Foreskin melanocyte (primary cell): ENCODE measurements at places on chromosomes 12 and 14.

DNA sequence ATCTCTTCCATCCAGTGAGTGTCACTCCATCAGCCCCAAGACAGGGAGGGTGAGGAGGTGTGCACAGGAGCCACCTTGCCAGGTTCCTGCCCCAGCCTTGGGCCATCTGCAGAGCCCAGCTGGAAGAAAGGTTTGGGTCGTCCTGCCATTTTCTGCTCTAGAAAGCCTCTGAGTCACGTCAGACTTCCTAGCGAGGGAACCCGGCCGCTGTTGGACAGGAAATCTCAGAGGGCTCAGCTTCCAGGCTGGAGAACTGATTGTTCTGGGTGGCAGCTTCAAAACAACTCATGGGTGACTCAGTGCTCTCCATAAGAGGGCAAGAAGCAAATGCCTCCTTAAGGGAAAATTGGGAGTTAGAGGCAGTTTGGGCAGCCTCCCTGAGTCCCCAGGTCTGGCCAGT is 16.6 kb downstream of the HIP1R start:
- DNase-seq: no peak

GRCh38 chr12:1592444-1593173 is 1.8 kb downstream of the FBXL14 start:
- peak; percentile 46 for DNase-seq

- no peak for DNase-seq
These were observed 15.8 kb upstream of the KRAS start for GRCh38 chr12:25266497-25266896.

DNA sequence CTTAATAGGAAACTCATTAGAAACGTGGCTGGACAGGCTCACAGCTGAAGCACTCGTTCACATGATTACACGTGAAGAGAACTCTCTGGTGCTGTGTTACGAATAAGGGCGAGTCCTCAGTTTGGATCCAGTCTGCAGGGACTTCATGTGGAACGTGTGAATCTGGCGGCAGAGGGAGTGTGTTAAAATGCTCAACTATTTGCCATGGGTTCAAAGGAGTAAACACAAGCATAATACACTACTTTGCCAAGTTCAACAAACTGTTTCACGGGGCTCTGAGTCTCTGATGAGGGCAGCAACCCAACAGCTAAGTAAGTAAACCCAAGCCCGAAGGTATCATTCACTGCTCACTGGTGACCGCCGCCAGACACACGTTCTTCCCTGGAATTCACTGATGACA is 42.4 kb downstream of the NUAK1 start:
- DNase-seq: no peak

DNA sequence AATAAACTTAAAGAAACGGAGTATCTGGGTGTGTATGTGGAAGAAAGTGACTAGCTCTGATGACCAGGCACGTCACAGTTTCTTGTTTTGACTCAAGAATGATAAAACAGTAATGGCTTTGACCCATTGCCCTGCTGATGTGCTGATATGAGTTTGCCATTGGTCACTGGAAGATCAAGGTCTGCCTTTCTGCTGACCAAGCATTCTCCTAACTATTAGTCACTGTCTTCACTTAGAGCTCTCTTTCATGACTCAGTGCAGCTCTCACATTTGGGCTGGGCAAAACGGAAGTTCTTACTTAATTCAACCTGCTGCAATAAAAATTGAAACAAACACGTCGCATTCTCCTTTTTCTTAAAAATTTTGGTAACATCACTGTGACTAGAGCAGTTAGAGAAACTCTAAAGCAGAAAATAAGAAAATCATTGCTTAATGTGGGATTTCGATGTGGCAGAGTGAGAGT is 366.7 kb downstream of the BTG1 start:
- DNase-seq: peak; percentile 89

DNA sequence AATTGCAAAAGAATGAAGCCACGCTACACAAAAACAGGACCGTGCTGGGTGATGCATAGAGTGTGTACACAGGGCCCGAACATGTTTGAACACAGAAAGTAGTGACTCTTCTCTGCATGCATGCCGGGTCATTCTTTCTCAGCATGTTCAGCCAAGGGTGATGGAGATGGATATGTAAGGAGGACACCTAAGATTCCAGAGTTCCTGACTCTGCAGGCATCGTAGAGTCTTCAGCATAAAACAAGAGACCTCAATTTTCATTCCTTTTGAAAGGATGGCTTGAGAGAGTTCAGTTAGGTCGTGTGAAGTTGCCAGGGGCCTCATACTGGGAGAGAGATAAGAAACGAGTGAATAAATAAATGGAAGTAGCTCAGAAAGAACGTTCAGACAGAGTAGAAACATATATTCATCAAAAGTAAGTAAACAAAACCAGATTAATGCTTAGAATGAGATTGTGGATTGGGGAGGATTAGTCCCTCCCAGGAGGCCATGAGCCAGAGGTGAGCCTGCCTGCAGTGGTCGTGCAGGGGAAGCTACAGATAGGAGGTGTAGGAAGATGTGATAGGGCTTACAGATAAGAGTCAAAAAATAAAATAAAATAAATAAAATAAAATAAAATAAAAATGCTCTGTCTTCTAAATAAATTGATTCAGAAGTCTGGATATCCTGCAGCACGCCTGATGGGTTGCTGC is 27.6 kb upstream of the SEL1L start:
- no peak for DNase-seq

DNA sequence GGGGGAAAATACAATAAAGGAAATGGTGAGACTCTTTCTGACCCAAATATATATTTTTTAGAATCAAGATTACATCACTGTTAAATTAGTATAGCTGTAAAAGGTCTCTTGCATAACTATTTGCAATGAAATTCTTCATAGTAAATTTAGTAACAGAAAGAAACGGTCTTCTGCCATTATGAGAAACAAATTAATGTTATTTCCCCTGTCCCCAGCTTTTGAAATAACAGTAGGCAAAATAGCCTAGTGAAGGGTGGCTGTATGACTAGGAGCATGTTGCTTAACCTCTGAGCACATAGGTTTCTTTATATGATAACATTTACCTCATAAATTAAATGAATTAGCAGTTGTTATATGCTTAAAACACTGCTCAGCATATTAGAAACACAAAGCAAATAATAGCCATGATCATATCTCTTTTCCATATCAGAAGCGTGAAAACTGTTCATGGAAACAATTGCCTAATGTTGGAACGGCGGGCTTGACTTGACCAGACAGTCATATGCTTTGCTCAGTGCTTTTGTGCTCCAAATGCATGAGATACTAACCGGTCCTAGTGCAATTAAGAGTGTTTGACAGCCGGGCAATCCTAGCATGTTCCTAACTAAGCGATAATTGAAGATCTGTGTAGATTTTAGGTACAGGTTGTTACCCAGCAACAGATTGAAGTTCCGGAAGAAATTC is 24.0 kb downstream of the BHLHE41 start:
- no peak for DNase-seq

GRCh38 chr12:124909831-124910560 is 4.5 kb downstream of the UBC start:
- DNase-seq: no peak

DNA sequence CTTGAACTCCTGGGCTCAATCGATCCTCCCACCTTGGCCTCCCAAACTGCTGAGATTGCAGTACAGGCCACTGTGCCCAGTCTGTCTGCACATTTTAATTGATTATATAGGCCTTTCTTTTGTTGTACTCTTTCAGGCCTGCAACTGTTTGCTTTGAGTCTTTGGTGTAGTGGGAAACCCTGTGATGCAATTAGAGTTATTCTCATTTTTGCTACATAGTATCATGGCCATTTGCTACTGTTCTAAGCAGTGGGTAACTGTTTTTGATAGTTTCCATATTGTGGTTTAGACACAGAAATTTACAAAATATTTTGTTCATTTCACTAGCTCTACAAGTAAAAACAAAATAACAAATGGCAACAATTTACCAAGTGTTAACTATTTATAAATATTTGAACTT is 6.3 kb upstream of the TUBA1B start:
- DNase-seq: no peak

GRCh38 chr14:79704041-79704807 is 507.1 kb downstream of the DIO2 start:
- DNase-seq: no peak

DNA sequence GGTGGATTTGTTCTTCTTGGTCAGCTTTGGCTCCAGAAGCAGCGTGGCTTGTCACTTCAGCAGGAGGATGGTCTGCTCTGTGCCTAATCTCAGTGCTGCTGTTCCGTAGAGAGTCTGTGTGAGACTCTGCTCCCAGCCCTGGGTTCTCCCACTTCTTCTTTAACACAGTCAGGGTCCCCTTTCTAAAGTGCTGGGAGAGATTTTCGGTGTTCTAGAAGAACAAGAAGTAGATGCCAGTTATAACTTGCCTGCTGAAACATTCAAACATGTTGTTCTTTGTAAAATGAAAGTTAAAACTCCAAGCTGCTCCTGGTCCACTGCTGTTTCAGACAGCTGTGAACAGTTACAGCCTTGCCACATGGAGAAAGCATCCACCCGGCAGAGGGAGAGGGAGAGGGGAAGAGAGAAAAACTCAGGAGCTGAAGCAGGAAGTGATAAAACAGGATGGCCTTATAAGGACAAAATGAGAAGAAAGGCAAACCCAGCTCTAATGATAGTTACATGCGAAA is 55.2 kb upstream of the CERS5 start:
- peak; percentile 87 for DNase-seq

DNA sequence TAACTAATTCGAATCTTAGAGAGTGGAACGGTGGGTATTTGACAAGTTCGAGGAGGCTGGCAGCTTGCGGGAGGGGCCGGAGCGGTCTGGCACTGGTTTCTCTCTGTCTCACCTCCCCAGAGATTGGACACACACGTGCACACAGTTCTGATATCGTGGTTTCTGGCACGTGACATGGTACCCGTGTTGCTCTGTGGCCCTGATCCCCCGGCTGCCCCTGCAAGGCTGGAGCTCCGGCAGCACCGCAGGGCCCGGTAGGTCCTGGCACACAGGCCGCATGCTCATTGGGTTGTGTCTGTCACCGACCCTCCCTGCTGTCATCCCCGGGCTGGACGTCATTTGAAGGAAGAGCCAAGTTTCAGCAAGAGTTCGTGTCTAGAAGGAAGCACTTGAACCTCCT is 82.7 kb downstream of the PPP2R5C start:
- no peak for DNase-seq

GRCh38 chr14:85084344-85084743 is 445.6 kb upstream of the FLRT2 start:
- DNase-seq: no peak

GRCh38 chr12:27101290-27101689 is 18.9 kb upstream of the C12orf71 start:
- no peak for DNase-seq

DNA sequence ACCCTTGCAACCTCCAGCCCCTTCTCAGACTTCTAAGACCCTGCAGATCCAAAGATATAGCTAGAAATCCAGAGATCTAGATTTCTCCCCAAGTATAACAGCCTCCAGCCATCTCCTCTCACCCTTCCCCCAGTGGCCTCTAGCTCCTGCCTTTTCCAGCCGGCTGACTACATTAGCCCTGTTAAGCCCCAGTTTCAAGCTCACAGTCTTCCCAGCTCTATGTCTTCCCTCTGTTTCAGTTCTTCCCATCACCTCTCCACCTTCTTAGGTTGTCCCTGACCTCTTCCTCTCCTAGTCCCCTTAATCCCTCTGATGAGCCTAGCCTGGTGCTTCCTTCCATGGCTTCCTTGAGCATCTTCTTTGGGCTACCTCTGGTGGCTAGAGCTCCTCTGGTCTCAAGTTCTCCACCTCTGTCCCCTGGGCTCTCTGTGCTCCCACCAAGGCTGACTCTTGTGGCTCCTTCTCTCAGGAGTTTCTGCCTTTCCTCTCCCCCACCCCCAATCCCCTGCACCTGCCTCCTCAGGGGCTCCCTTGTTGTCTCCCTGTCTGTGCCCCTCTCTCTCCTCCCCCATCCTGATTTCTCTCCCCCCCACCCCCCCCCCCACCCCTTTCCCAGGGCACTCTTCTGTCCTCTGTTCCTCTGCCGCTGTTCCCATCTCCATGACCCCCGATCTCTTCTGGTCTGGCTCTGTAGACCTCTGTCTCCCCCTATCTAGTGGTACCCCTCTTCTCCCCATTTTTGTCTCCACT is 816 bp upstream of the GDF11 start:
- DNase-seq: no peak

DNA sequence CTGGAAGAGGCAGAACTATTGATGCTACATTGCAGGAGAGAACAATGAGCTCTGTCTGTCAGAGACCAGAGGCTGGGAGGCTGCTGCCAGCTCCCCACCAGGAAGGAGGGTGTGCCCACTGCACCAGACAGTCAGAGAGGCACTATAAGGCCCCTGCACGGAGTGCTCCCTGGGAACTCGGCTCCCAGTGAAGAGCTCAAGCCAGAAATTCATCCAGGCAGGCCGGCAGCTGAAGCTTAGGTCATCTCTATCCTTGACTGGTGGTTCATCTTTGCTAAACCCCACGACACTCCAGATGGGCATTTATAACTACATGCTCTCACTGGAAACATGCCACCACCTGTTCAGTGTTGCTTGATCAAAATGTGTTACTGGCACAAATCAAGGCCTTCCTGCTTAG is 65.1 kb upstream of the GPATCH2L start:
- no peak for DNase-seq

GRCh38 chr14:76311079-76311758 is 64.7 kb upstream of the ESRRB start:
- DNase-seq: no peak

DNA sequence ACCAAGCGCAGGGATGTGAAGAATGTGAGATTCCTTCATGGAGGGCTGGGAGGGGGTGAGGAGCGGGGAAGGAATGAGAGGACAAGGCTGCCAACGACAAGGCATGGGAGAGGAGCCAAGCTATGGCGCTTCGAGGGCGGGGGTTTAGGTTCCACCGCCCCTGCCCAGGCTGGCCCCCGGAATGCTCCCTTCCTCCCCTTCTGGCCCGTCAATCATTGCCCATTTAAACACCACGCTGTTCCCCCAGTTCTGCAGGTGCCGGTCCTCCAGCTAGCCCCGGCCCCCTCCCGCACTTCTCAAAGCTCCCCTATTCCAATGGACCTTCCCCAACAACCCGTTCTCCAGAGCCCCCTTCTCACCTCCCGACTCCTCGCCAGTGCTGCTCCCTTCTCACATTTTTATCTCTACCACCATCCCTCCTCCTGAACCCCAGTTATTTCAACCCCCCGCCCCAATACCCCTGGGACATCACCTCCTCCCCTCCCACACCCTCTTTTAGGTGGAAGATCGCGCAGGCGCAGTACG is 428 bp downstream of the RNF41 start:
- peak; percentile 47 for DNase-seq

DNA sequence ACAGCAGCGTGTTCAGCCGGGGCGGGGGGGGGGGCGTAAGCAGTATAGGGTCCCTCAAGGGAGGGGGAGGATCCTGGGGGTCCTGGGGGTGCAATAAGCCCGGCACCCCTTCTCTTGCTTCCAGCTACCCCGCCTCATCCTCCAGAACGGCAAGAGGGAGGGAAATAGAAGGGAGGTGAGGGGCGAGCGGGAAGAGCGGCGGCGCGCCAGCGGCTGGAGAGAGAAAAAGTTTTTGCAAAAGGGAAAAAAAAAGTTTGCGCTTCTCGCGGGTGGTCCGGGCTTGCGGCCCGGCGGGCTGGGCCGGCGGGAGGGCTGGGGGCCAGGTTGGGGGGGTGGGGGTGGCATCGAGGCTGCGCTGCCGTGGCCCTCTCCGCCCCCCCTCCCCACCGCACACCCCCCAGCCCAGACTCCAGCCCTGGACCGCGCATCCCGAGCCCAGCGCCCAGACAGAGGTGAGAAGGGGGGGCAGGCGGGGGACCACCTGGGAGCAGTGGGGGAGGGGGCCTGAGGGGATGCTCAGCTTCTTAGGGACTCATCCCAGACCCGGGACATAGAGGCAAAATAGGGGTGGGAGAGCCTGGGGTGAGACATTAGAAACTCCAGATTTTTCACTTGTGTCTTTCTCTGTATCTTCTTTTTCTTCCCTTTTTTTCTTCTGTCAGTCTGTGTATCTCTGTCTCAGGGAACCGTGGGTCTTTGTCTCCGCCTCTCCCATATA is at the start of gene GLI1:
GLI1 (plus strand) TSS at position 36 of the 718 bp plus-strand sequence. CDS start 3,907 bp downstream, outside the sequence.
- DNase-seq: no peak
